D721Med (cell line): ENCODE measurements at places on chromosomes 12 and 14.

- DNase-seq, result no peak
Measured at GRCh38 chr12:50326590-50327284, 43.4 kb upstream of the LIMA1 start.

DNA sequence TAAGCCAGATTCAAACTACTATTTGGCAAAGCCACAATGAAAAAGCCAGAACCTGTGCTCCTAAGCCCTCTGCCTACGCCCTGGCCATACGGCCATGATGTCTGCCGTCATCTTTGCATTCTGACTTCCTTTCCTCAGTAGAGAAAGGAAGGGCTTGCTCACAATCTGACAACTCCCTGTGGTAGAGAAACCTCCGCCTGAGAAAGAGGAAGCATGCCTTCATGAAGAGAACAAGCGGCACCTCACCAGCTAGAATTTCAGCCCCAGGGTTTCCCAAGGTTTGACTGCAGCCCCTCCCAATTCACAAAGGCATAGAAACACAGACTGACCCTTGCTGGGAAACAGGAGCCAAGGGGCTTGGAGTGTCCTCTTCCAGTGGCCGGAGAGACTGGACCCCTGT lies 25.7 kb downstream of the TEP1 start:
- no peak for DNase-seq

DNA sequence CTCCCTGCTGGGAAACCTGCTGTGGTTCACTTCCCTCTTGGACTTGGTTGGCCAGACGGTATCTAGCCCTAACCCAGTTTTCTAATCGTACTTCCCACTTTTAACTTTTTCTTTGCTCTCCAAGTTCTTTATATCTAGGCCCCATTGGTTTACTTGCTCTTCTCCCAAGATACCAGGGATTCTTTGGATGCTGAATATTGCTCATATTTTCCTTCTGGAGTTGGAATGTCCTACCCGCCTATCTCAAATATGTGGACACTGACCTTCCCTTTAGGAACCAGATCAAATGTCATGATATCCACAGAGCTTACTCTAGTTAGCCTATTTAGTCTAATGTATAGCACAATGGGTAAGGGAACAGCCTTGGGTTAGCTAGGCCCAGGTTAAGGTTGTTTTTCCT lies 228.6 kb downstream of the DACT1 start:
- no peak for DNase-seq

DNA sequence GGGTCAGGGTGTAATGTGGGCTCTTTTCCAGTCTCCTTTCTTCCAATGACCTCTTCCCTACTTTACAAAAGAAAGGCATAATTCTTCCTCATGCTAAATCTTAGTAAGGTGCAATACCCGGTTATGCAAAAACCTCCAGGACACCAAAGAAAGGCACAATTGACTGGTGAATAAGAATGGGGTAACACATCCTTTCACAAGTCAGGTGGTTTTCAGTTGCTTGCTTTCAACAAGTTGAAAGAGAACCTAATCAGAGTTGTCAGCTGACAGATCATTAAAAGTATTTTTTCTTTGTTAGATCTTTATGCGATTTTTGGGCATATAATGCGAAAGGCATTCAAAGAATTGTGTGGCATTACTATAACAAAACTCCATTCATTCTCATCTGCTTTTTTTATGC lies 1.3 kb upstream of the AEBP2 start:
- no peak for DNase-seq

GRCh38 chr12:49930515-49931288 lies 19.8 kb upstream of the AQP2 start:
- DNase-seq, result no peak

DNA sequence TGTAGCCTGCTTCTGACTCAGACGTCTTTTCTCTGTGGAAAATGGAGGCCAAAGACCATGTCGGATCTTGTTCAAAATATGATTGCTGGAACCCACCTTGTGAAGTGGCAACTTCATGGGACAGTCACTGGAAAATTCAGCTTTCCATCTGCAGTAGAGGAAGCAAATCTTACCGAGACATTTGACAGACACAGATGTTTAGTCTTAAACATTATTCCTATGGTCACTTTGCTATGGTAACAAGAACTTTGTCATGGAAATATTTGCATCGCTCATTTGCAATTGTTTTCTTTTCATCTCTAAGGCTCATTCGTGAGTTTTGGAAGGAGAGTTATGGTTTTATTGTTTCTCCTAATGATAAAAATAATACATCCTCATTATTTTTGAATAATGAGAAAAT lies 98.3 kb upstream of the HIF1A start:
- no peak for DNase-seq

DNA sequence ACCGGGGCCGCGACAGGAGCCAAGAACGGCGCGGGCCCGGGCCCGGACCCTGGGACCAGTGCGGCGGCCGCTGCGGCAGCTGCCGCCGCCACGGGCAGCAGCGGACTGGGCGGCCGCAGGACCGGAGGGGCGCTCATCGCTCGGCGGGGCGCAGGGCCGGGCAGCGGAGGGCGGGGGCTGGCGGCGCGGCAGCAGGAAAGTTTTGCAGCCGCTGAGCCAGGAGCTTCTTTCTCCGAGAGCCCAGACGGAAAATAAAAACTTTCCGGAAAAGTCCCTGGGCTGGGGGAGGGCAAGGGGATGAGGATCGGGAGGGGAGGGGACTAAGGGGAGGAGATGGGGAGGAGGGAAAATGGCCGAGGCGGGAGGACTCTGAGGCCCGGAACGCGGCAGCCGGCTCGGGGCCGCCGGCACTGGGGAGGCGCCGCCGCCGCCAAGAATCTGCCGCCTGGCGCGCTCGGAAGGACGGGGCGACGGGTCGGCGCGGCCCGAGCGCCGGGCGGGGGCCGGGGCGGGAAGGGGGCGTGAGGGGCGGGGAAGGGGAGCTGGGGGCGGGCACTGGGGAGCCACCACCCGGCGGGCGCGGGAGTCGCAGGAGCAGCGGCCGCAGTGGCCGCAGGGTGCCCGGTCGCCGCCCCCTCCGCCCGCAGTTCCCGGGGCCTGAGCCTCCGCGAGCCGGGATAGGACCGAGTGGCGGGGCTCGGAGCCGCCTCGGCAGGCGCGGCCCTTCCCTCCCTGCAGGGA lies at the start of gene PRKD1:
TSS of gene PRKD1 (minus strand) at position 472 of the 741 bp plus-strand sequence.
- DNase-seq, result peak; percentile 50
